ENCODE measurements at places on chromosomes 13 and 19.
A peak's percentile ranks its signal among the peaks of the same experiment; 100 is the strongest.

DNA sequence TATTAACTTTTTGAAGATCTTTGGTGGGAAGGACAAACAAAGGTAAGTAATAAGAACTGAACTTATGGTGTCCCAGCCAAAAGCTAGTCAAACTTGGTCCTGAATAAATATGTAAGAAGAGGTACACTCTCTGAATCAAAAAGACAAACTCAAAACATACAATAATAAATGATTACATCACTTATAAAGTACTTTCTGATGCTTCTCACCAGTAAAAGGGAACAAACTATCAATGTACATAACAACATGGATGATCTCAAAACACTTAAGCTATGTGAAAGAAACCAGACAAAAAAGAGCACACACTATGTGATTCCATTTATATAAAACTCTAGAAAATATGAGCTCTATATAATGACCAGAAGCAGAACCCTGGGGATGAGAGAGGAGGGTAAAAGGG, 138.3 kb downstream of the VWA8 start:
- DNase-seq = no peak

GRCh38 chr13:41678848-41679247, 221.5 kb downstream of the RGCC start:
- DNase-seq = no peak

GRCh38 chr19:46513461-46514236, 18.0 kb upstream of the PNMA8B start:
- peak; percentile 83 for DNase-seq

DNA sequence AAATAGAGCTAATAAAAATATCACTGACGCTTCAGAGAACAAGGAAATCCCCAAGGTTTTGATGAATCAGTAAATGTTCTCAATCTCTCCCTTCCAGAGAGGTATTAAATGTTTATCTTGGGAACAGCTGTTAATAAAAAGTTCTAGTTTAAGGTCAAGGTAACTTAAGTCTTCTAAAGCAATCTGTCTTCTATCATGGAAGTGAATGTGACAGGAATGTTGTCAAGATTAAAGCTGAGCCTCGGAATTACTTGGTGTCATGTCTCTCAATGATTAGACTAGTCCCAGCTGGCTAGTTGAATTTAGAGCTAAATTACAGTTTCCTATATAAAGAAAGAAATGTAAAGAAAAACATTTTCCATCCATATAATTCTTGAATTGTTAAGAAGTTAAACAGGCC, 23.4 kb downstream of the ESD start:
- DNase-seq = no peak

- DNase-seq = no peak
These were observed 103.3 kb upstream of the USP29 start for GRCh38 chr19:57016491-57016890.

- DNase-seq = no peak
These were observed 7.9 kb downstream of the LRP3 start for GRCh38 chr19:33201886-33202545.

DNA sequence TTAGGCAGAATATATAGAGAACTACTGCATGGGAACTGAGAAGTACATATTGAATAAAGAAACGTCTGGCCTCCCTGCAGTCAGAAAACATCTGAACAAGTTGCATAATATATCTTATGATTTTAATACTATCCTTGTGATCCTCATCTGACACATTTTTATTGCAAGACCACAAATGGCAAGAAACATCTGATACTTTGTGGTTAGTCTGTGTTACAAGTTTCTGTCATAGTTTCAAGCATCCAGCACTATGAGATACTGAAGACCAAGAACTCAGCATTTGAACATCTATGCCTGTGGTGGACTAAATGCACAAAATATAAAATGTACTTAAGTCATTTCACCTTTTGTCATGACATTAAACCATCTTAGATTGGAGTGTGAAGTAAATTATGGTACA, 1175.8 kb upstream of the MIR17HG start:
- no peak for DNase-seq

- DNase-seq = no peak
These were observed 118.7 kb upstream of the TSC22D1 start for GRCh38 chr13:44694842-44695241.

DNA sequence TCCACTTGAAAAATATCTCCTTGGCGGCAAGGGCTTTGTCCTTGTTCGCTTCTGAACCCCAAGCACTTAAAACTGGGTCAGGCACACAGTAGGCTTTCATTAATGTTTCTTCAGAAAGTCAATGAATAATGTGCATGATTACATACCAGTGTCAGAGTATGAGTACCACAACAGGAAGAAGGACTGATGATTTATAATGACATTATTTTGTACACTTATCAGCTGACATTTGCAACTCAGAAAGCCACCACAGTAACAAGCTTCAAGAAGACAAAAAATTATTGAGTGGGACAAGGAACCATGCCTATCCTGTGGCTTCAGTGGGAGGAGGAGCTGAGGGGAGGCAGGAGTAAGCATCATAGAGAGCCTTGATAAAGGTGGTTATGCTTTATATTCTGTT, 10.0 kb downstream of the POLR1D start:
- no peak for DNase-seq

DNA sequence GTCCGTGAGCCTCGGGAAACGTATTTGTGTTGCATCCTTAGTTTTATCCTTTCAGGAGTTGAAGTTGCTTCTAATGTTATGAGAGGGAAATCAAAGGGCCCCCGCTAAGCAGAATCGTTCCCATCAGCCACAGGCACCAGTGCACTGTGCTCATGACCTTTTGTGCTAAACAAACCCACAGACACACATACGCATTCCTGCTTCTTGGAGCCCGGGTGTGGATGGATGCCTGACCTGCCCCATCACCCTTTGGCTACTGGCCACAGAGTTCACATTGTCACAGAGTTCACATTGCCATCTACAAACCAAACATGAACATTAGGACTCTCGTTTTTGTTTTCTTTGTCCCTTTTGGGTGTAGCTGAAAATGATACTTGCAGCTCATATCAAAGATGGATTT, 47.2 kb downstream of the CHST8 start:
- DNase-seq = no peak

DNA sequence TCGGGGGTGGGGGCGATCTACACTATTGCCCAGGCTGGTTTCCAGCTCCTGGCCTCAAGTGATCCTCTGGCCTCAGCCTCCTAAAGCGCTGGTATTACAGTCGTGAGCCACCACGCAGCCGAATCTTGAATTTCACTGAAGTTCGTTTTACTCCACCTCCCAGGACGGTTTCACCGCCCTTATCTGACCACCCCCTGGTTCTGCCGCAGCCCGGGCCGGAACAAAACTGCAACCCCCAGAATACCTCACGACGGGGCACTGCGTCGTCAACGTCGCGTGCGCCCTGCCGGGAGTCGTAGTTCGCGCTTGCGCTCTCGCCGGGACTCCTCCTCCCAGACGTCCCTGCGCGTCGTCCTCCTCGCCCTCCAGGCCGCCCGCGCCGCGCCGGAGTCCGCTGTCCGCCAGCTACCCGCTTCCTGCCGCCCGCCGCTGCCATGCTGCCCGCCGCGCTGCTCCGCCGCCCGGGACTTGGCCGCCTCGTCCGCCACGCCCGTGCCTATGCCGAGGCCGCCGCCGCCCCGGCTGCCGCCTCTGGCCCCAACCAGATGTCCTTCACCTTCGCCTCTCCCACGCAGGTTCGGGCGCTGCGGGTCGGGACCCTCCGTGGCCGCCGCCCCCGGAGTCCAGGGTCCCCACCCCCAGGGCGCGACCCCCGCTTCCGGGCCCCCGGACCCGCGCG, at the start of gene ATP5F1D:
Gene ATP5F1D (plus strand): TSS at position 335 of the 679 bp plus-strand sequence. CDS start 100 bp downstream, at position 435.
- DNase-seq = peak; percentile 83

DNA sequence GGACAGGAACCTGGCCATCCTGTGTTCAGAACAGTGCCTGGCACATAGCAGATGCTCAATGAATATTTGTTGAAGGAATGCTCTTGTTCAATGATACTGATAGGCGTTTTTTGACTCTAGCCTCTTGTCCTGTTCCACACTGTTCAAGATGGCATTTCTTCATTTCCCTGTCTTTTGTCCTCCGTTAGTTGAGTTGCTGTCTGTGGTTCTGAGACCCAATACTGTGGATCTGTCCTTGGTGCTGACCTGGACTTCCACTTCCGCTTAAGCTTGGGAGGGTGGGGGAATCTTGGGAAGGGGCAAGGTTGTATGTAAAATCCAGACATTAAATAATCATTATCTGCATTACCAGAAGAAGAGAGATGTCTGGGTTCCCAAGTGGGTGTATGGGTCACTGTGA, 8.3 kb upstream of the KCNN4 start:
- no peak for DNase-seq

GRCh38 chr13:30142486-30143211, 164.7 kb downstream of the KATNAL1 start:
- DNase-seq = no peak

DNA sequence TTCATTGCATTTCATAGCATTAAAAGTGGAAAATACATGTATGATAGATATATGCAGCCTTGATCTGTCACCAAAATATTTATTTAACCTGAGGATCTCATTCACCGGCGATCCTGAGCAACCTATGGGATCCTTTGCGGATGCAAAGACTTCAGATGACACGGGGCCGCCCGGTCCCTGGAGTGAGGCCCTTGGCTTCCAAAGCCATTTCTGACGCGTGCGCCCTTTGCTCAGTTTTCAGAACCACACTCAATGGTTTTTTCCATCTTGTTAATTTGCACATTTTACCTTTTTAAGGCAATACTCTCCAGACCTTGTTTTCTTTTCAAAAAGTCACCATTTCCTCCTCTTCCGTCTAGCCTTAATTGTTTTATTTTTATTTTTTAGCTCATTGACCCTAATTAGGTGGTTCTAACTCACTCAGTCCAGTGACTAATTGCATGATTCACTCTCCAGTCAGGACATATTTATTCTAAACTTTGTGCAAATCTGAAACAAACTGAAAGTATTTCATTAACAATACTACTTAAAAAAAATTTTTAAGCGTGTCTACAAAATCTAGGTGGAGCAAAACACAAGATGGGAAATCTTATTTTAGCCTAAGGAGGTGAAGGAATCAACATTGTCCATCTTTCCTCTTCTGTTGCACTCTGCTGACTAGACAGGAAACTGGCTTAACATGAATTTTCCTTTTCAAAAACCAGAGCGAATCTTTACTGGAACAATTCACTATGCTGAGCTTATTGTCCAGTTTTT, 47.9 kb downstream of the COL4A1 start:
- DNase-seq = no peak

DNA sequence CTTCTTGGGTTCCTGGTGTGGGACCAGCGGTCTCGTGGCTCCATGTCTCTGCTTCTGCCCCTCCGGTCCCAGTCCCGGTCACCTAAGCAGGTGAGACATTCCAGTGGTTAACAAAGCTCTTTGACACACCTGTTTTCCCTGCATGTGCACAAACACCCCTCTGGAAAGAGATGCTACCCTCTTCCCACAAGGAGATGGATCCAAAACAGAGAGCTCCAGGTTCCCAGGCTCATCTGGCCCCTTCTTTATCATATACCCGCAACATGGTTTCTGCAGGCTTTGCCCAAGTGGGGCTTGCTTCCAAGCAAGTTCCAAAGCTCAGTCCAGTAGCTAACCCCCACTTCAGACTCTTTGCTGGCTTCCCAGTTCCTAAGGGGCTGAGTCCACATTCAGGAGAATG, 17.8 kb downstream of the PEG3 start:
- DNase-seq = no peak

- no peak for DNase-seq
These were observed 1.3 kb downstream of the TFDP1 start for GRCh38 chr13:113585896-113586295.

DNA sequence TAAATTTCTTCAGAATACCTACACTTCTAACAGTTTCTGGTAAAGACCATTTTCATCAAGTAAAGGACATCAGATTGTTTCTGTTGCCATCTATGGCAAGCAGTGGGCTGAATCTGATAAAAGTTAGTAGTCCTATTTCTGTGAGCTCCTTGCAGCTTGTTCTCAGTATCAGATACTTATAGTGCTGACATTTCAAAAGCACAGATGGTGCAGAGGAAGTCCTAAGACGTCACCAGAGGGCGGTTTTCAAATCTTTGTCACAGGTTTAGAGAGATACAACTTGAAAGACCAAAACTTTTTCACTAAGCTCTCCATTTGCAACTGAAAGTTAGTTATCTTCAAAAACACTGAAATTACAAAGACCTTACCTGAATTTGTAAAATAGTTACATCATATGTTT, 719.8 kb downstream of the SLITRK1 start:
- DNase-seq = no peak

- no peak for DNase-seq
These were observed 9.8 kb upstream of the USPL1 start for GRCh38 chr13:30607908-30608307.

DNA sequence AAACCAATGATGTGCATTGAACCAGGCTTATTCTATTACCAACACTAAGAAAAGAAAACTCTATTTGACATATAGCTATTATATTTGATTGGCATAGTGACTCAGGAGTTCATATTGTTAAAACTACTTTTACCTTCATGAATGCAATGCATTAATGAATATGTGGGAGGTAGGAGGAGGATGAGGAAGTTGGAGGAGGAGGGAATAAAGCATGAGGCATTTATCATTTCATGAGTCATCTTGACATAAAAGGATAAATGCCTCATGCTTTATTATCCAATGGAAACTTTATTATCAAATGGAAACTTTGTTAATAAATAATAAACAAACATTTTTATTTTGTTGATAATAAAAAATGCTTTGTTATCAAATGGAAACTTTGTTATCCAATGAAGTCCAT, 116.5 kb downstream of the SPRY2 start:
- DNase-seq = no peak

- DNase-seq = no peak
These were observed 338.2 kb downstream of the UQCRFS1 start for GRCh38 chr19:28874742-28875141.

DNA sequence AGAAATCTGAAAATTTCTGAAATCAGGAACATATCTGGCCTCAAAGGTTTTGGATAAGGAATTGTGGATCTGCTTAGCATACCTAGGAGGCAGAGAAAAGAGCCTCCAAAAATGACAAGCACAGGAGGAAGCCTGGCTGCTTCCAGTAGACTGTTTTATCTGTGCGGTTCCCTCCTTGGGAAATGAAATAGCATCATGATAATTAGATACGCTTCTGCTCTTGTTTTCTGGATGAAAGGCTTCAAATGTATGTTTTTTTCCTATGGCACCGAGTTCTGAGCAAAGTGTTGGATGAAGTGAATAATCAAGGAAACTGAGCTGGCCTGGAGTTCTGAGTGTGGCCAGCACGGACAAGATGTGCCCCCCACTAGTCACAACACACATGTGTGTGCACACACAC, 19.8 kb upstream of the GPR12 start:
- DNase-seq = no peak

DNA sequence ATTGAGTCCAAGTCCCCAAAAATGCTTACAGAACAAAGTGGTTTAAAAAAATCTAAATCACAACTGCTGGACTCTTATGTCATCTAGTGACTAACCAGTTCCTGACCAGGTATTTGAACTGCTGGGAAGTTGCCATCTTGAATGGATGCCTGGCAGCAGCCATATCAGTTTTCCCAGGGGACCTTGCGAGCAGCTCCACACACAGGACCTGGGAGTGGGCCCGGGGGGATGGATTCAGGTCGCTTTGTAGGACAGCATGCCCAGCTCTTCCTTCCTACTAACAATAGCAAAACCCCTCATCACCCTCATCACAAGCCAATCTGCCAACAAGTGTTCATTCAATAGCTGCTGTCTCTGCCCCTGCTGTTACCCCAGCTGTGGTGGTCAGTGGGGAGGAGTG, 65.3 kb downstream of the KCTD15 start:
- DNase-seq = no peak
